ENCODE measurements at places on chromosomes 7 and 10.

GRCh38 chr10:102631525-102632393 lies 12.5 kb upstream of the TRIM8 start:
- DNase-seq: no peak

DNA sequence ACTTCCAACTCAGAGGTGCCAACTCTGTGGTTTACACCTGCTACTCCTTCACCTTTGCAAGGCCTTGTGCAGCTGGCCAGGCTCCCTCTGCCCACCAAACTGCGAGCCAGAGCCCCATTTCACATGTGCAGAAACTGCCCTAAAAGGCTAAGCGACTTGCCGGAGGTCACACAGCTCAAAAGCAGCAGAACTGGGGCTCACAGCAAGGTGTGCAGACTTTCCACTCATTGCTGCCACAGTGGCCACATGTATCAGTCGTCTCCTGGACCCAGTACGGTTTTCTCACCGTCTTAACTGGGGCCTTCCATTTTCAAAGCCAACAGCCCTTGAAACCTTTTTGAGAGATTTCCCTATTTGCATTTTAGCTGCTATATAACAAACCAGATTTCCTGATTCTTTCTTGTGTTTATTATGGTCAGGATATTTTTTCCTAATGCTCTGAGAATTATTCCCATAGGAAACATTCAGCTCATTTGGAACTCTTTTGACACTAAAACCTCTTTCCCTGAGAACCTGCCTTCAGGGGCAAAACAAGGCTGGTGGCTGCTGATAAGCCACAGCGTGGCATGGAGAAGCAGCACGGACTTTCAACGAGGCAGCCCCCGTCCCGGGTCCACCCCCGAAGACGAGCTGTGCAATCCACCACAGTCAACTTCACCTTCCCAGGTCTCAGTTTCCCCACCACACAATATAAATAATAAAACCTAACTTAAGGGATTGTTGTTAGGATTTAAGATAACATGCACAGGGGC lies 29.9 kb downstream of the SORBS1 start:
- no peak for DNase-seq

- no peak for DNase-seq
Measured at GRCh38 chr7:55360486-55360885, 4.7 kb upstream of the LANCL2 start.

DNA sequence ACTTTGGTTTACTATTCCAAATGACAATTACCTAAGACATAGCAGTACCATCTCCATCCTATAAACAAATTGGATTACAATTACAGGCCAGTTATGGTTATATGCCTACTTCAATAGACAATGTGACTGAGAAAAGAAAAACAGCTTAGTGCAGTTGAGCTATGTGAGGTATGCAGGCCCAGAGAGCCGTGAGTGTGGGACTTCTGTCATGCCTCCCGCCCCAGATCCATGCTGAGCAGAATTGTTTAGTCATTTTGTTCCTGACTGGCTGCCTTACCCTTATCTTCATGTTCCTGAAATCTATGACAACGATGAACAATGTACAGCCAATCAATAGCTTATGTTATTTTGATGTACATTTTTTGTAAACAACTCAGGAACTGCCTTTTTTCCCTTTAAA lies 21.7 kb downstream of the LARP4B start:
- no peak for DNase-seq

- DNase-seq: no peak
Measured at GRCh38 chr10:132668048-132668394, 117.9 kb downstream of the NKX6-2 start.

DNA sequence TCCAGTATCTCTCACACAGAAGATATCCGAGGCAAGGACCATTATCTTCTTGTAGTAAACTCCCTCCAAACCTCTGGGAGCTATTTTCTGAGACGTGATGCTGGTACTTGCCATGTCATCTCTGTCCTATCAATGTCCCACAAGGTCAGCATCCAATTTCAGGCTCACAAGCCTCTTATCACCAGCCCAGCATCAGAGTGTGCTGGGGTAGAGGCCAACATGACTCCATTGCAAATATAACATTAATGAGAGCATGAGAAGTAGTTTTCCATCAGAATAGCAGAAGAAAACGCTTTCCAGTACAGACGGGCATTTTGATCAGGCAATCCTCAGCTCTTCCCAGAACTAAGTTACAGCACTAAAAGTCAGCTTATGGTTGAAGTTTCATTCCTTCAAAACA lies 5.6 kb downstream of the MORN4 start:
- DNase-seq: no peak
